ENCODE measurements at places on chromosomes 13 and 19.

- DNase-seq = no peak
These were observed 2.8 kb downstream of the USF2 start for GRCh38 chr19:35271546-35271945.

- DNase-seq = no peak
These were observed 1486.5 kb upstream of the PRR20A start for GRCh38 chr13:55654243-55654642.

DNA sequence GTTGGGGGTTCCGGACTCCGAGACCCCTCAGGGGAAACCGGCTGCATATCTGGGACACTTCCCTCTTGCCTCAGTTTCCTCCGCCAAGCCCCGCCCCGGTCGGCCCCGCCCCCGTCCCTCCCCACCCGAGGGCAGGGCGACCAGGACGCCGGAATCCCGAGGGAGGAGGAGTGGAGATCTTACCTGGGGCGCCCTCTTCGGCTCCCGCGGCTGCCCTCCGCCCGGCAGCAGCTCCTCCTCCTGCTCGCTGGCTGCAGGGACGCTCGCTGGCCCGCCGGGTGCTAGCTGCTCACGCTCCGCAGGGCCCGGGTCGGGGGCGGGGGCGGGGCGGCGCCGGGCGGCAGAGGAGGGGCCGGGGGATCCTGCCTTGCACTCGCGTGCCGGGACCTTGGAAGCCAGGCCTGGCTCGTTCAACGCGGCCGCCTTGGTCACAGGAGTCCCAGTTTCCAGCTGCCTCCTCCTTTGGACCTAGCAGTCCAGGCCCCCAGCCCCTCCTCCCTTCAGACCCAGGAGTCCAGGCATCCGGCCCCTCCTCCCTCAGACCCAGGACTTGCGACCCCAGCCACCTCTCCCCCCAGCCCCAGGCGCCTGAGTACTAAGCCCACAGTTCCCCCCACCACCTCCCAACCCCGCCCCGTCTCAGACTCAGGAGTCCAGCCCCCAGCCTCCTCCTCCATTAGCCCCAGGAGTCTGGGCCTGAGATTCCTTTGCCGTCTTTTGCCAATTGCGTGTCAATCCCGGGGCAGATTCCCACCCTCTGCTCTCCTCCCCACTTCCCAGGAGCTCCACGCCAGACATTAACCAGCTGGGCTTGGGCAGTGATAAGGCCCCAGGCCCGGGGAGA, at the start of gene NTF4:
NTF4 (minus strand) TSS at position 51 of the 844 bp plus-strand sequence. CDS start 2,821 bp downstream, outside the sequence.
- DNase-seq = no peak

DNA sequence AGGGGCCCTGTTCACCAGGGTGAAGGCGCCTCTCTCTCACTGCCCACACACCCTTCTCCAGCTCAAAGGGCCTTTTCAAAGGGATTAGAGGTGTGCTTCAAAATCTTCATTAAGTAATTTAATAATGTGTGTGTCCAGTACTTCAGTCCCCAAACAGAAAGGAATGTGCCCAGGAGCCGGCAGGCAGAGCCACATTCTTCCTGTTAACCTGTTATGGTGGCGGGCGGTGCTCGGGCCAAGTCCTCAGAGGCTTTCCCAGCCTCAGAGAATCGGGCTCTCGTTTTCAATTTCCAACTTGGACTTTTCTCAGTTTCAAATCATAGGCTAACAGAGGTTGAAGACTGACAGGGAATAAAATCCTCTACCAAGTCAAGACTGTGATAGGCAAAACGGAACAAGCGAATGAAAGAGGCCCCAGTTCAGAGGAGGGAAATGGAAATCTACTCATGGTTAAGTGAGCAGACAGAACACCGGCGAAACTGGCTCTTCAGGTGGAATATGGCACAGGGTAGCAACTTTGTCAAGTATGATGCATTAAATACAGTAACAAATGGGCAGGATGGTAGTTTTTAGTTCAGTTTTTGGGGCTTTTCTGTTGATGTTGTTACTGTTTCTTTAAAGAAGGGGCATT, 68.6 kb downstream of the FOXO1 start:
- no peak for DNase-seq

Measured in esophagus squamous epithelium (tissue), 5 donors.